ENCODE measurements at places on chromosomes 12 and 14. TPM values are rescaled to one million over a fixed set of nuclear protein-coding genes. Genes with fewer than 3 reads are reported as not detected.

The HNF1A gene
- not detected for total RNA-seq

The MYBPC1 gene
- total RNA-seq = not detected

The TRIM9 gene
- 0.30 TPM for total RNA-seq

The KIF5A gene
- 1.4 TPM for total RNA-seq

GRCh38 chr14:96231526-96232130, 24.4 kb upstream of the BDKRB1 start:
- H3K4me3 ChIP-seq = no peak overlapping the region
- H3K4me1 ChIP-seq = no peaks in the 10 kb centered on the region

GRCh38 chr12:30268041-30268440, 427.6 kb downstream of the IPO8 start:
- no peak overlapping the region for H3K27ac ChIP-seq
- no peaks in the 10 kb centered on the region for H3K4me1 ChIP-seq
- H3K4me3 ChIP-seq = no peak overlapping the region
- no peaks in the 10 kb centered on the region for H3K36me3 ChIP-seq
- H3K27me3 ChIP-seq = no peaks in the 10 kb centered on the region

DNA sequence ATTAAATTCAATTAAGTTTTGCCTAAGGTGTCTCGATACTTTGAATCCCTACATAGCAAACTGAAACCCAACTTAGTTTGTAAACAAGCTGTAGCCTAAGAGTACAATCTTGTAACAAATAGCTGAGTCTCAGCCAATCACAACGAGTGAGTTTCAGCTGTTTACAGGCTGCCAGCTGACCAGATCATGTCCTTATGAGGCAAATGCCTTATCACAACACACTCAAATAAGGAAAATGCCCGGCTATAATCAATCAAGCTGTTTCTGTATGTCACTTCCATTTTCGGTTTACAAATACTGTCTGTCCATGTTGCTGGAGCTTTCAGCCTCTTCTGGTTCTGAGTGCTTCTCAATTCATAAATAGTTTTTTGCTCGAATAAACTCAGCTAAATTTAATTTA, 943.8 kb downstream of the SLC16A7 start:
- no peaks in the 10 kb centered on the region for H3K27me3 ChIP-seq
- no peaks in the 10 kb centered on the region for H3K4me1 ChIP-seq
- no peak overlapping the region for H3K27ac ChIP-seq
- H3K4me3 ChIP-seq = no peak overlapping the region
- DNase-seq = no peak
- H3K36me3 ChIP-seq = no peaks in the 10 kb centered on the region

- no peaks in the 10 kb centered on the region for H3K36me3 ChIP-seq
- H3K4me3 ChIP-seq = no peak overlapping the region
- DNase-seq = no peak
These were observed 30.8 kb downstream of the SMOC1 start for GRCh38 chr14:69909826-69910550.

- H3K27ac ChIP-seq = no peak overlapping the region
- H3K27me3 ChIP-seq = no peaks in the 10 kb centered on the region
- H3K4me1 ChIP-seq = peaks cover 4% of the 10 kb centered on the region
- no peak for DNase-seq
These were observed 163.1 kb upstream of the IFNG-AS1 start for GRCh38 chr12:67826148-67826547.

GRCh38 chr12:6263931-6264330, 46.6 kb upstream of the PLEKHG6 start:
- no peaks in the 10 kb centered on the region for H3K27me3 ChIP-seq
- no peaks in the 10 kb centered on the region for H3K4me1 ChIP-seq
- H3K27ac ChIP-seq = no peak overlapping the region
- no peaks in the 10 kb centered on the region for H3K36me3 ChIP-seq
- no peak overlapping the region for H3K4me3 ChIP-seq

GRCh38 chr14:73742520-73743238, 28.5 kb upstream of the PNMA1 start:
- no peaks in the 10 kb centered on the region for H3K27me3 ChIP-seq
- H3K4me1 ChIP-seq = peaks cover 60% of the 10 kb centered on the region
- H3K36me3 ChIP-seq = peaks cover 10% of the 10 kb centered on the region

- H3K4me1 ChIP-seq = no peaks in the 10 kb centered on the region
- H3K27ac ChIP-seq = no peak overlapping the region
- H3K27me3 ChIP-seq = no peaks in the 10 kb centered on the region
- no peak overlapping the region for H3K4me3 ChIP-seq
- no peaks in the 10 kb centered on the region for H3K36me3 ChIP-seq
- DNase-seq = no peak
These were observed 961.8 kb downstream of the FLRT2 start for GRCh38 chr14:86491743-86492142.

DNA sequence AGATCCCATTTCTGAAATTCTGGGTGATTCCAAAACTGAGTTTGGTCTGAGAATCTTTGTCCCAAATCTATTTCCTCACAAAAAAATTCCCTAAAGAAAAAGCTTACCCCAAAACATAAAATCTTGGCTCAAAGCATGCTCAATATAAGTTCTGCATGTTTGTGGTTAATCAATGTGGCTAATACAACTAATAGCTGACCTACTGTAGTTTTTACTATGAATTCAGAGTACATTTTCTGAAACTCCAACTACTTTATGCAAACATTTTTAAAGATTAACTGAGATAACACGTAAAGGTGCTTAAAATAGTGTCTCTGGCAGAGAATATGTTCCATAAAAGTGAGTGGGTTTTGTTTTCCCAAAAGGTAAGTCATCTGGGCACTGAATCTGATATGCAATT, 133.1 kb downstream of the MED13L start:
- H3K4me1 ChIP-seq = peaks cover 14% of the 10 kb centered on the region
- no peaks in the 10 kb centered on the region for H3K36me3 ChIP-seq
- no peak overlapping the region for H3K27ac ChIP-seq
- H3K4me3 ChIP-seq = no peak overlapping the region

DNA sequence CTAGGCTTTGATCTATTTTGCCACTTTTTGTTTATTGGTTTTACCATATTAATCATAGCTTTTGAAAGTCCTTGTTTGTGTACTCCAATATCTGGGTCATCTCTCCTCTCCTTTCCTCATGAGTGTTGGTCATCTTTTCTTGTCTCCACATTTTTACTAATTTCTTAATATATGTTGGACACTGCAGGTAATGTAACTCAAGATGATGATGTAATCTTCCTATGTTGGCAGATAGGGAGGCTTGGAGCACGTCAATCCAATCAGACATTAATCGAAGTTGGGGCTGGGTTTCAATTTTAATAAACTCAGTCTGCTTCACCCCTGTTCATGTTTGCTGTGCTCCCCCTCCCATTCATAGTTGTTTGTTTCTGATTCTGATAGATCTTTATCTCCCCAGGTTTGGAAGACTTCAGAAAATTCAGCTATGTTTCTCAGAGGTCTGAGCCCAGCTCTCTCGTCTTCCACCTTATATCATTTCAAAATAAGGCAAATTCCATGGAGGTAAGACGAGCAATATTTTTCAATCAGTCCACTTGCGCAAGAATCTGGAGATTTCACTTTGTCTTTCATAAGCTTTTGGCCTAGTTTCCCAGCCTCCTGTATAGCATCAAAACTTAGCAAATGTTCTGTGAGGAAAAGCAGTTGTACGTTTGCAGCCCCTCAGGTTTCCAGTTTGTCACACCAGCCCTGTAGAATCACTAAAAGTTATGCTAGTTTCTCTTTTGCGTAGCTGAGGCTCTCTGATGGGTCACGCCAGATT, 504.1 kb downstream of the TMTC2 start:
- no peaks in the 10 kb centered on the region for H3K27me3 ChIP-seq
- H3K27ac ChIP-seq = no peak overlapping the region
- no peak overlapping the region for H3K4me3 ChIP-seq
- DNase-seq = no peak

- no peak overlapping the region for H3K4me3 ChIP-seq
- H3K36me3 ChIP-seq = no peaks in the 10 kb centered on the region
- H3K27ac ChIP-seq = no peak overlapping the region
- peaks cover 9% of the 10 kb centered on the region for H3K4me1 ChIP-seq
- DNase-seq = no peak
These were observed 42.6 kb downstream of the CCDC92 start for GRCh38 chr12:123929946-123930583.

- peaks cover 19% of the 10 kb centered on the region for H3K27me3 ChIP-seq
- peaks cover 16% of the 10 kb centered on the region for H3K4me1 ChIP-seq
- H3K27ac ChIP-seq = no peak overlapping the region
- H3K36me3 ChIP-seq = no peaks in the 10 kb centered on the region
These were observed 3.5 kb upstream of the HCFC2 start for GRCh38 chr12:104060791-104061190.

- no peaks in the 10 kb centered on the region for H3K36me3 ChIP-seq
- DNase-seq = no peak
- no peak overlapping the region for H3K27ac ChIP-seq
- H3K27me3 ChIP-seq = no peaks in the 10 kb centered on the region
These were observed 411.0 kb downstream of the LRIG3 start for GRCh38 chr12:58509116-58509885.

DNA sequence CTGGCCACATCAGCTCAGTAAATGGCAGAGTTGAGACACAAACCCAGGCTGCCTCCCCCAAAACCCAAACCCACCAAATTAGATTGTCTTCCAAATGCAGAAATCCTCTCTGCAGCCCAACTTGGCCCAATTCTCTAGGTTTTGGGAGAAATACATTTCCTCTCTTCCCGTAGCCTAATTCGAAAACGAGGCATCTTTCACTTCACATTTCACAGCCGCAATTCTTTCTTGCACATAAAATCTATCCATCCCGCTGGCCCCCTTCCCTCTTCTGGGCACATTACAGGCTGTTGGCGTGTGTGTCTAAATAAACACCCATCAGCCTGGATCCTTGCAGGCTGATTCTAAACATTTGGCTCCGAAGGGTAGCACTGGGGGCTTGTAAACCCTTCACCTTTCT, 83.8 kb upstream of the VRK1 start:
- H3K4me3 ChIP-seq = no peak overlapping the region
- no peak overlapping the region for H3K27ac ChIP-seq
- H3K27me3 ChIP-seq = no peaks in the 10 kb centered on the region
- H3K36me3 ChIP-seq = no peaks in the 10 kb centered on the region
- H3K4me1 ChIP-seq = no peaks in the 10 kb centered on the region

GRCh38 chr12:20395791-20396550, 27.6 kb downstream of the PDE3A start:
- no peaks in the 10 kb centered on the region for H3K27me3 ChIP-seq
- H3K27ac ChIP-seq = no peak overlapping the region
- no peak for DNase-seq
- no peaks in the 10 kb centered on the region for H3K4me1 ChIP-seq

DNA sequence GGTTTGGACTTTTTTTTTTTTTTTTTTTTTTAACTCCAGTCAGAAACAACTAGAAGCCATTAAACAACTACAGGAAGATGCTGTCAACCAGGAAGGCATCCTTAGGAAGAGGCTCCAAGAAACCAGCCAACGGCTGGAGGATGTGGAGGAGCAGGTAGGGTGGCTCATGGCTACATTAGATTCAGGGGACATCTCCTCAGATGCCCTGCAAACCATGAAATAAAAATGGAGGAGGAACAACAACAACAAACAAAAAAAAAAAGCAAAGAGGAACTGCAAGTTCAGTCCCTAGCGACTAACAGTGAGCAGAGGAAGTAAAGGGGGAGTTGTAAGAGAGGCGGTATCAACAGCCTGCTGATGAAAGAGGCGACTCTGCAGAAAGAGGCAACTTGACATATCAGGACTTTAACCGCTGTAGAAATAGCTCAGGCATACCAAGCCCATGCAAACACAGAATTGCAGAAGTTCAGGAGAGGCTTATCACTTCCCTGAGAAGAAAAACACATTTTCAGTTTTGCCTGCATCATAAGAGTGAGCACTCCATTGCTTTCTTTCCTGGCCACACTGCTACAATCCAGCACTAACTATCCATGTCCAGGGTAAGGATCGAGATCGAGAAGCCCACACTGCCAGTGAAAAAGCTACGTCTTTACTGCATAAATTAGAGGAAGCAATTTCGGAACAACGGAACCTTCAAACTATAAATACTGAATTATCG, 103.5 kb upstream of the BCAT1 start:
- peak overlapping the region; percentile 92 for H3K27ac ChIP-seq
- peaks cover 23% of the 10 kb centered on the region for H3K4me1 ChIP-seq
- peak; percentile 8 for DNase-seq
- peak overlapping the region; percentile 86 for H3K4me3 ChIP-seq
- H3K27me3 ChIP-seq = no peaks in the 10 kb centered on the region

DNA sequence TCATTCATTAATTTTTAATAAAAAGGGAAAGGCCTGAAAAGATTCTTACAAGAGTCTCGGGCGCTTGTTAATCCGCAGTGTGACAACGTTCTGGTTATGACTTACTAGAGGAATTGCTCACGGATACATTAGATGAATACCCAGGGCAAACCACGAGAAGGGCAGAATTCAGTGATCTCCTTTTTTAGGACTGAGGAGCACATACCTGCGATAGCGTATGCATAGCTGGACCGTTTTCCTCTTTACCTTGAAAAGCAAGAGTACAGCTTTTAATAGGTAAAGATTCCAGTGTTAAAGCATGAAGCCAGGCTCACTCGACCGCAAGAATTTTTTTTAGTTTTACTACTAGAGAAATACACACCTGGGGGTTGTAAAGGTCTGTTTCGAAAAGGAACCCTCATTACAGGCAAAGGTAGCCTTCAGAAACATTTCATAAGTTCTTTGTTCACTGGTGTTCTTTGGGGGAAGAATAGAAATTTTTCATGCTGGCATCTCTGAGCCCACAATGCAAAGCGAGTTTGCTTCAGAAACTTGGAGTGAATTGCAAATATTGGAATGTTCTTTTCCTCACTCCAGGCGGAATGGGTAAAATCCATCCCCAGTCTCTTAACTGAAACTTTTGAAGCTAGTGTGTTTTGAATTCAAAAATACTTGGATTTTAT, 953 bp downstream of the MAPK1IP1L start:
- no peaks in the 10 kb centered on the region for H3K27me3 ChIP-seq
- peak overlapping the region; percentile 100 for H3K27ac ChIP-seq
- DNase-seq = no peak
- H3K4me3 ChIP-seq = peak overlapping the region; percentile 100
- H3K4me1 ChIP-seq = peaks cover 34% of the 10 kb centered on the region

- H3K4me3 ChIP-seq = no peak overlapping the region
- H3K27me3 ChIP-seq = no peaks in the 10 kb centered on the region
- peaks cover 19% of the 10 kb centered on the region for H3K4me1 ChIP-seq
- H3K36me3 ChIP-seq = no peaks in the 10 kb centered on the region
- H3K27ac ChIP-seq = no peak overlapping the region
These were observed 1.7 kb downstream of the ATF7 start for GRCh38 chr12:53624458-53624857.

DNA sequence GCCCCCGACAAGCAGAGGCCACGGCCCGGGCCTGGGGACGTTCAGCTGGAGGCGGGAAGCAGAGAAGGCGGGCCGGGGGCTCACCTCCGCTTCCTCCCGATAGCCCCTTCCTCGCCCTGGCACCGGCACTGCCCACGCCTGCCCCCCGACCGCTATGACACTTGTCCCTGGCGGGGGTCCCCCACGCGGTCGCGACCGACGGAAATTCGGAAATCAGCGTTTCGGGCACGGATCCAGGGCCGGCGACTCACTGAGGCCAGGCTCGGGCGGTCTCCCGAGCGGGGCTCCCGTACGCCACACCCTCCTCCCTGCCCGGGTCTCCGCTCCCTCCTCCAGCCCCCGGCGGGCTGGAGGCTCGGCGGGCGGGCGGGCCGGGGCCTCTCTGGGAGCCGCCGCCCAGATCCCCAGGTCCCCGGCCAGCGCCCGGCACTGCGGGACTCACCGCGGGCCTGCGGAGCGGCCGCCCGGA, 581 bp downstream of the PITPNM2 start:
- H3K4me3 ChIP-seq = peak overlapping the region; percentile 74
- DNase-seq = no peak
- H3K4me1 ChIP-seq = peaks cover 9% of the 10 kb centered on the region
- H3K27ac ChIP-seq = no peak overlapping the region
- H3K36me3 ChIP-seq = peaks cover under 1% of the 10 kb centered on the region
- no peaks in the 10 kb centered on the region for H3K27me3 ChIP-seq

All from T-cell (primary cell).